ENCODE measurements at places on chromosomes 11 and 22.

GRCh38 chr11:34641456-34641855, 20.6 kb downstream of the EHF start:
- DNase-seq, result no peak

DNA sequence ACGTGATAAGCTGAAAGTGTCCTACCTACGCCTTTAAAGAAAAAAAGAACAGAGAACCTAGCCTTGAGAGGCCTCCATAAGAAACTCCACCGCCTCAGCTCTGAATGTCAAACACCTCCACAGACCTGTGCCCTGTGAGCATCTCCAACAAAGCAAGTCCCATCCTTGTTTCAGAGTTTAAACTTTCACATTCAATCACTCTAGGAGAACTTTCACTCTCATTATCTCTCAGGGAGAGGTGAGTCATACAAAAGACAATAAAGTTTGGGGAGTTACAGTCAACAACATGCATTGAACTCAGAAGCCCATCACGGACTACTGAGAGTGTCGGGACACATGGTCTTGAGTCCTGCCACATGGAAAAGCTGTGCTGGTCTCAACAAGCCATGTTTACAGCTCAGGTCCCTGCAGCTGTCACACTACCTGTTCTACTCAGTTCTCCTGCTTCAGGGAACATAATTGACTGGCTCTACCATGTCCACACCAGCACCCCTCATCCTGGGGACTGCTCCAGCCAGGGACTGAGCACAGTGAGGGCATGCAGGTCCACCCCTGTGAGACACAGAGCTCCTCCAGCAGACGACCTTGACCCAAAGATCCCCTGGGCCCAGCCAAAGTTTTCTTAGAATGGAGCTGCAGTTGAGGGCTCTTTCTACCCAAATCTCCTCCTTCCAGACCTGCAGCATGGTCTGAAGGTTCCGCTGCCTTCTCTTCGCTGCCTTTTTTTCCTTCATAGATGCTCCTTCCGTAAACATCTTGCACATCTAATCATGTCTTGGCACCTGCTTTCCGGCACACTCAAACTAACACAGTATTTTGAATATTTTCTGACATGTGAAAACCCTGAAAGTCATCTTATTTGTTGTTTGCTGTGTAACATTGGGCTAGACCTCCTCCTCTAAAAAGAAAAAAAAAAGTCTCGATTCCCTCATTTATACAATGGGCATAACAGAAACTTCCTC, 114.9 kb downstream of the ETS1 start:
- DNase-seq, result no peak

DNA sequence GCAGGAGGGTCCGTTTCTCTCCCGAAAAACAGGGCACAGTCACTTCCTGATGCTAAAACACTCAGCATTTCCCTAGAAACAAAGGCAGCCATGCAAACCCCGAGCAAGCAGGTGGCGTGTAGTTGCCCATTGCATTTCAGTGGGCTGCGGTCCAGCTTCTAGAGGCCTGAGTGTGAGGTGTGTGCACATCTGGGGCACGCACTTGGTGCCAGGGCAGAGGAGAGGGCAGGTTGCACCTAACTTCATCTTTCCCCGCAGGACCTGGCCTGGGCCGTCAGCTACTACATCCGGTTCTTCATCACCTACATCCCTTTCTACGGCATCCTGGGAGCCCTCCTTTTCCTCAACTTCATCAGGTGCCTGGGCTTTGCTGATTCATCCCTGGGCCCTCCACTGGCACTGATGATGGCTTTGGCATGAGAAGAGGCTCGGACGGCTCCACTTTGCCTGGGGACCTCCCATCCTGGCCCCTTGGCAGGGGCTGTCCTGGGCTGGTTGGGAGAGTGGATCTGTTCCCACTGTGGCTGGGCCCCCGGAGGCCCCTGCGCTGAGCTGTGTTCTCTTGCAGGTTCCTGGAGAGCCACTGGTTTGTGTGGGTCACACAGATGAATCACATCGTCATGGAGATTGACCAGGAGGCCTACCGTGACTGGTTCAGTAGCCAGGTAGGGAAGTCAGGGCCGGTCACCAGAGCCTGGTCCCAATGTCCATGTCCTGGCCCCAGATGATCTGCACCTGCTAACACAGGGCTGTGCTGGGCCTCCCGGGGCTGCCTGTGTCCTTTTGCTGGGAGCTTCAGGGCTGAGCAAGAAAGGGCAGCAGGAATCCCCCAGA, 28.4 kb downstream of the FADS3 start:
- no peak for DNase-seq

GRCh38 chr11:9806946-9807687, 143.2 kb downstream of the SWAP70 start:
- no peak for DNase-seq

DNA sequence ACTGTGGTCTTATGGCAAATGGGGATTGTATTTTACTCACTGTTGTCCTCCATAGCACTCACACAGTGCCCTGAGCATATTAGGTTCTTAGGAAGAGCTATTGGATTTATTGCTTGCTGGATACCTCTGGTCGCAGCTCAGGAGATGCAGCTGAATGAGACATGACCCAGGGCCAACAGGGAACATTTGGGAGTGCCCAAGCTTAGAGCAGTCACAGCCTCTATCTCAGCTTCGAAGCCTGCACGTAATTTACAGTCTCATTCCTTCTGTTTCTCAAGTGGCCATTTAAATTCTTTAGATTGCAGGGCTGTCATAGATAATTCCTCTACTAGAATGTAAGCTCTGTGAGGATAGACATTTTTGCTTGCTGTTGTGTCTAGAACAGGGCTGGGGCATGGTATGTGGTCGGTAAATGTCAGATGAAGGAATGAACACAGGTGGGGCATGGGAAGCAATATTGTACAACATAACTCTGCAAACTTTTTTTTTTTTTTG, 192.8 kb downstream of the GRIK4 start:
- DNase-seq, result no peak

GRCh38 chr11:35160902-35161597, 22.1 kb downstream of the CD44 start:
- no peak for DNase-seq

DNA sequence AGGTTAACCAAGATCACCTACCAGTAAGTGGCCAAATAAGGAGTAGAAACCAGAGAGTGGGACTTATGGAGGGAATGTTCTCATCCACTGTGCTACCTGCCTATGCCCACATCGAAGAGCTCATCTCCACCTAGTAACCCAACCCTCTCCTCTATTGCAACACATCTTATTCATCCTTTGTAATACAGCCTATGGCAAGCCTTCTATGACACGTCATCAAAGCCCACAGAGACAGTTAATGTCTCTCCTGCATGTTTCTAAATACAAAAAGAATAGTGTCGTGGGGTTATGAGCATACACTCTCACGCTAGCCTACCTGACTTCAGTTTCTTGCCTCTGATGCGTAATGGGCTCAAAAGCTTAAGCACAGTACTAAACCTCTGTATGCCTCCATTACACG, 1158.1 kb upstream of the TENM4 start:
- no peak for DNase-seq

GRCh38 chr11:119754199-119754598, 25.2 kb upstream of the NECTIN1 start:
- no peak for DNase-seq

DNA sequence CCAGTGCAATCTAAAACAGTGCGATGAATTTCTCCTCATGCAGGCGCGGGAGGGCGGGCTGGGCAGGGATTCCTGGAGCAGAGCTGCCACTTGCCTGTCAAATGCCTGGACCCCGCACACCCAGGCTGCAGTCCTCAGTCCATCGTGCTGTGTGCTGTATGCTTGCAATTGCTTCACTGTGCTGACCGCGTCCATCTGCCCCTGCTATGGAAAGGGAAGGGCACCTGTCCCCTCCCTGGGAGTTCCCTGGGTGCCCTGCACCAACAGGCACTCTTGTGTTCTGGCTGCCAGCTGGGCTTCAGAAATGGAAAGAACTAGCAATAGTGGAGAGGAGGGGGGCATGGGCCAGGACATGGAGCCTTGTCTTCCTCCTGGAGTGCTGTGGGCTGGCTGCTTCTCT, 185.4 kb upstream of the B3GAT1 start:
- no peak for DNase-seq

DNA sequence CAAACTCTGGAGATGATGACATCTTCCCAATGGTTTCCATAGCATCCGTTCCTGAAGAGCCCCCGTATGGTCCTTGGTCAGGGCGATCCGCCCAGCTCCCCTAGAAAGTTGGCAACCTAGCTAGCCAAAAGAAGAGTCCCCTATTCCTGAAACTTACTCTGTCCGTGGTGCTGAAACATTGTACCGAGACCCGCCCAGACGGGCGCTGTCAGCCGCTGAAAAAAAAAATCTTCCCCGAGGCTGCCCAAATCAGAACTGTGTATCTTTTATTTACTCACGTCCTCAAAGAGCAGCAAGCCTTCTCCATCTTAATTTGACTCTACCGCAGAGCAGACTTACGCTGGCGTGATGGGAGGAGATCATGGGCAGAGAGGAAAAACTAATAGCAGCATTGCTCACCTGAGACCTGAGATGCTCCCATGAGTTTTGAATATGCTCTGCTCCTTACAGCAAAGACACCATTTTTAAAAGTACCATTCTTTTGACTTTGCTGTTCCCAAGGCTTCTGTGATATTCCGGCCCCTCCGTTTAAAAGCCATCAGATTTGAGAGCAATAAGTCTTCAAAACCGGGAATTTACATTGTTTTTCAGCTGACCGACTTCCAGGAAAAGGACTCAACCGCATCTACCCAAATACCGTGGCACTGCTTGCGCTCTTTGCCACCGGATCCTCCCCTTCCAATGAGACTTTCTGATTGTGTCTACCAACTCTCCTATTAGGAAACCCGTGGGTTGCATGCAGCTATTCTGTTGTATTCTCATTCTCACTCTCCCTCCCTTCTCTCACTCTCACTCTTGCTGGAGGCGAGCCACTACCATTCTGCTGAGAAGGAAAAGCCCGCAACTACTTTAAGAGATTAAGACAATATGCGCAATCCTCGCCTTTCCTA, at the start of gene SLC17A6:
SLC17A6 (plus strand) TSS at position 786 of the 890 bp plus-strand sequence. CDS start 153 bp downstream, outside the sequence.
- DNase-seq, result no peak

GRCh38 chr11:17219016-17219415, 11.2 kb upstream of the PIK3C2A start:
- no peak for DNase-seq

DNA sequence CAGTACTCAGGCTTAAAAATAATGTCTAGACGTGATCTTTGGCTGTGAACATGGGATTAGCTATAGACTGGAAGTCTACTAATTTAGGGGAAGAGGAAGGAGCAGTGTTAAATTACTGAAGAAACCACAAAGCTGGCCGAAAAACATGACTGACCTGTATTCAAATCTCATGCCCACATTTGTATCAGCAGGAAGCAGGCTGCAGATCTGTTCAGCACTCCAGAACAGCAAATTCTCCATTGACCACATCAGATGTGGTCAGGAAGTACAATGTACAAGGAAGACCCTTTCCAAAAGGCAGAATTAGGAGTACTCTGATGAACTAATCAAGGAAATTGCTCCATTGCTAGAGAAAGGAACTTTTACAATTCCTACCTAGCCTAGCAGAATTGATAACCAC, 31.7 kb downstream of the DCDC1 start:
- DNase-seq, result no peak

- no peak for DNase-seq
Observed at GRCh38 chr11:34235591-34236071, 122.2 kb downstream of the ABTB2 start.

- DNase-seq, result no peak
Observed at GRCh38 chr11:14506532-14506931, 6.9 kb upstream of the COPB1 start.

- no peak for DNase-seq
Observed at GRCh38 chr22:31199187-31199586, 12.9 kb upstream of the LIMK2 start.

- no peak for DNase-seq
Observed at GRCh38 chr11:45947885-45948284, 25.4 kb downstream of the LARGE2 start.

DNA sequence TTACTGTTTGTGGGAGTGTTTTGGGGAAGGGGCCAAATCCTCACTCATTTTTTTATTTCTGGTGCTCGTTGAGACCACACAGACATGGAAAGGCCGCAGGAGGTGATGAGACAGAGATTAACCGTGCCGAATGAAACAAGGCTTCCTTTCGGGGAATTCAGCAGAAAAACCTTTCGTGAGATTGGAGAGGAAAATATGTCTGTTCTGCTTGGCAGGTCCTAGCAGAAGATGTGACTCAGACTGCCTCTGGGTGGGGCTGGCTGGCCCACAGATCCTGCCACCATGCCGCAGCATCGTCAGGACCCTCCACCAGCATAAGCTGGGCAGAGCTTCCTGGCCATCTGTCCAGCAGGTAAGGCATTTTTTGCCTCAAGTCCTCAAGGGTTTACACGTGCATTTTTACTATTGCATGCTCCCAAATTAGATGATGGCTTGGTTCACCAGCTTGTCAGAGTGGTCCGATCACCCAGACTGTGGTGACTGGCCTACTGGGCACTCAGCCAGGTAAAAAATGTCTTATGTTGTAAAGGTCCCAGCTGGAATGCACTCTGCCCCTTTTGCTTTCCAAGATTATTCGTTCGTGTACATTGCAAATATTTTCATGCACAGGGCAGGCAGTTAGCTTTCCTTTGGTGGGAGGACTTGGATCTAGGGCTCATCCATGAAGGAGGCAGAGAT, 1.5 kb downstream of the DDB2 start:
- DNase-seq, result peak; percentile 65

DNA sequence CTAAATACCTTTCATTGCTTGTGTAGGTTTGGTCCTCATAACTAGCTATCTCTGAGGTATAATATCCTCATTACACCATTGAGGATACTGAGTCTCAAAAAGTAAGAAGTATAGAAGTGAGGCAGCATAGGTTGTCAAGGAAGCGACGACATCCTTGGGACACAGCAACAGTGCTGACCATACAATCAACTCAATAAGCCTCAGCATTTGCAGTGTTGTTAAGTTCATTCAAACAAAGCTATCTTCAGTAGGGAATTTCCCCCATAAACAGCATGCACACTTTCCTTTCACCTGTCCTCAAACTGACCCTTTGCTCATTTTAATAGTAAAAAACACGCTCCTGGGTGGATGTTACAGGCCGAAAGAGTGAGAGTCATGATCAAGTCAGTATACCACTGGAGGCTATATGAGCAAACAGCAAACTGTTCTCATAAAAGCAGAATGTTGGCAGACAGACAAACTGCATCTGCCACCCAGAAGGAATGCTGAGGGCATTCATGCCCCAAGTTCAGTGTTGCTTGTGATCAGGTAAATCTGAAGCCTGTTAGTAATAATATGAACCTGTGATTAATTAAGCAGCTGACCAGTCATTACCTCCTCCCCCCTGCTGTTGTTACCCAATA, 756.2 kb upstream of the TENM4 start:
- DNase-seq, result no peak

- DNase-seq, result no peak
Observed at GRCh38 chr22:36590441-36591056, 61.6 kb upstream of the EIF3D start.

GRCh38 chr22:50171319-50171964, 911 bp downstream of the PANX2 start:
- no peak for DNase-seq

- DNase-seq, result no peak
Observed at GRCh38 chr11:132111838-132112237, 741.4 kb downstream of the NTM start.

- DNase-seq, result peak; percentile 50
Observed at GRCh38 chr11:18540207-18541009, 13.7 kb upstream of the TSG101 start.

DNA sequence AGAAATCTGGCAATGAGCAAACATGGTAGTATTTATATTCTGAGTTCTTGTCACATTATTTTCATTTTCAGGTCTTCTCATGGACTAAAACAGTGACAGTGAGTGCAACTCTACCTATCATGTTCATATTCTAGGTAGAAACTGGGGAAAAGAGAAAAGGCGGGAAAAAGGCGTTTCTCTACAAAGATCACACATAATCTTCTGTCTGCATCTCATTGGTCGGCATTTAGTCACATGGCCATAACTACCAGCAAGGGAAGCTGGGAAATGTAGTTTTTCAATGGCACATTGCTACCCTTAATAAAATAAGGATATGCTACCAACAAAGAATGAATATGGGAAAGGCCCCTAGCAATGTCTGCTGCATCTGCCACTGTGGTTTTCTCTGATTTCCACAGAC, 57.6 kb upstream of the B3GAT1 start:
- DNase-seq, result no peak

All from naive thymus-derived CD4-positive, alpha-beta T cell (primary cell).